ENCODE measurements at places on chromosomes 1 and 21.
A peak's percentile ranks its signal among the peaks of the same experiment; 100 is the strongest.

GRCh38 chr1:56901716-56902115 lies 47.1 kb downstream of the C8A start:
- peak; percentile 71 for DNase-seq

DNA sequence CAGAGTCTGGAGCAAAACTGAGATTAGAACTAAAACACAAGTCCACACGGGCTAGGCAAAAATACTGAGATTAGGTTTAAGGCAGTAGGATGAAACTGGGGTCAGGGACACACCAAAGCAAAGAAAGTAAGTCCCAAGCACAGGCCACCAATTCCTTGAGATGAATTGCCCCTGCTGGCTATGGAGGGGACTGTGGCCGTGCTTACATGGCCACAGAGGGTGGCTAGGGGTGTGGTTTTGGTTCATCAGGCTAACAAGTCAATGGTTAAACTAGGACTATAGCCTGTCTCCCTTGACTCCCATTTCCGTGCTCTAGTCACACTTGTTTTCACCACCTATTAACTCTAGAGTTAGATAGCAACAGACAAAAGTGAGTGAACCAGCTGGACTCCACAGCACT lies 394.8 kb downstream of the PBX1 start:
- DNase-seq: no peak

DNA sequence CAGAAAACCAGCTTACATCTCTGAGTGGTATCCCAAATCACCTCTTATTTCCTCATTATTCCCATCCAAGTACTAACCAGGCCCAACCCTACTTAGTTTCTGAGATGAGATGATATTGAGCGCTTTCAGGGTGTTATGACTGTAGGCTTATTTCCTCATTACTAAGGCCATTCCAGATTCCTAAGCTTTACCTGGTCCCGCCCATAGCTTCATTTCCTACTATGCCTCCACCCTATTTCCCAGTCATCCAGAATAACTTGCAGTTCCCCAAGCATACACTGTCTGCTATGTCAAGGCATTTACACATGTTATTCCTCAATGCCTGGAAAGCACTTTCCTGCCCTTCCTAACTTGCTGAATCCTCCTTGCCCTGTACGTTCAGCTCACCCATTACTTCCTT lies 79.3 kb upstream of the SPAG17 start:
- DNase-seq: no peak

GRCh38 chr1:31084782-31085569 lies 19.5 kb upstream of the PUM1 start:
- no peak for DNase-seq

DNA sequence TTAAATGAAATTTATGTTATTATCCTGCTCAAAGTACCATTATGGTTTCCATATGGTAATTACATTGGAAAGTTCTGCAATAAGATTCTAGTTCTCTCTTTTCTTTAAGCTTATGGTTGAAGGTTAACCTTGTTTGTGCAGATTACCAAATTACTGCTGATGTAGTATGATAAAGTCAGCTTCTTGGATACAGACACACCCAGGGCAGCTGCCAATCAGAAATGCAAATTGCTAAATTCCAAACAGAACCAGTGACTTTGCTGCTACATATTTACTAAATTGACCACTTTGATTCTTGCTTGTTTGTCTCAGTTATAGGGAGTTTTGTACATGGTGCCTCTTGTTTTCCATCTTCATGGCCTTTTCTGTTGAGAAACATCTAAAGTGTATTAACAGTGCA lies 26.5 kb downstream of the GNAT2 start:
- no peak for DNase-seq

DNA sequence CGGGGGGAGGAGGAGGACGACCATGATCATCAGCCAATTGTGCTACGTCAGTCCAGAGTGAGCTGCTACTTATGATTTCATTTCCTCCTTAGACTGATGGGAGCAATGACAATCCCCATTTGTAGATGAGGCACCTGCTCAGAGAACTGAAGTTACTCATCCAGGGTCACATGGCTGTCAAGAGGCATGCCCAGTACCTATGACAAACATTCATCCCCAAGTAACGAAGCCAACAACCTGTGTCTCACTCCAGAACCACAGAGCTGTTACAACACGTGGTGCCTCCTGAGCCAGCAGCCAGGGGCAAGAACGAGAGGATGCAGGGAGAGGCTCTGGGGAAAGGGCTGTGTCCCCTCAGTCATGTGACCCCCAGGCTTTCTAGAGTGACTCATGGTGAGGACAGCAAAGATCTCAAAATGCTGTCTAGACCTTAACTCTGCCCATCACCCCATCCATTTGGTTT lies 93.6 kb downstream of the SIM2 start:
- no peak for DNase-seq

GRCh38 chr1:54580856-54581550 lies 33.0 kb downstream of the ACOT11 start:
- no peak for DNase-seq

DNA sequence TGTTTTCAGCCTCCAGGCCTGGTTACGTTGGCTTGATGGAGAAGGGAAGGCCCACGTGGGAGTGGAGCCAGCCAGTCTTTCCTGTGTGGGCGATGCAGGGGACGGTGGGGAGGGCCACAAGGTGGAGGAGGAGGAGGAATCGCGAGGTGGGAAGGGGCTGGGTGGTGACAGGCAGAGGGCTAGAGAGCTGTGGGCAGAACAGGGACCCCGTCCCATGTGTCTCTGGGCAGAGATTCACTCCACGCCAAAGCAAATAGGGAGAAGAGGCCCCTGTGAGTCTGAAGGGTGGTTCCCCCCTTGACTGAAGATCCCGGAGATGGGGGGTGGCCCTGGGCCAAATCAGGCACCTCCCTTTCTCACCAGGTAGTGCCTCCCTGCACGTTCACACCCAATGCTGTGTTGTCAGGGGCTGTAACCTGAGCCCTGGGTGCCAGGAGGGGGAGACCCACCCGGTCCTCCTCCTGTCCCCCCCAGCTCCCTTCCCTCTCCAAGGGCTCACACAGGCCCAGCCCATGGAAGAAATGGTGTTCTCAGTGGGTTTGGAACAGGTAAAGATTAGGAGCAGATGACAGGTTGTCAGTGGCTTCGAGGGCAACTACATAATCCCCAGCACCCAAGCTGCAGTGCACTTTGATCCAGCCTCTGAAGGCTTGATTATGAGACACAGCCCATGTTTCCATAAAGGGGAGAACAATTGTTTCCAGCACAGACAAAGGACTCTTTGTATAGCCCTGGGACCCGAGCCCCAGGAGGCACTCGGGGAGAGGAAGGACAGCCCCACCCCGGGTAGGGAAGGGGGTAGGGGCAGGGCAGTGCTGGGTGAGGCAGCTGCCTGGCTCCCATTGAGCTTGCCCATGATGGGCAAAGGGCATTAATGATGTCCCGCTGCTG lies 37.7 kb upstream of the GPR37L1 start:
- DNase-seq: peak; percentile 32
